H7 (cell line): ENCODE measurements at places on chromosomes 2 and 18.
A peak's percentile ranks its signal among the peaks of the same experiment; 100 is the strongest.

DNA sequence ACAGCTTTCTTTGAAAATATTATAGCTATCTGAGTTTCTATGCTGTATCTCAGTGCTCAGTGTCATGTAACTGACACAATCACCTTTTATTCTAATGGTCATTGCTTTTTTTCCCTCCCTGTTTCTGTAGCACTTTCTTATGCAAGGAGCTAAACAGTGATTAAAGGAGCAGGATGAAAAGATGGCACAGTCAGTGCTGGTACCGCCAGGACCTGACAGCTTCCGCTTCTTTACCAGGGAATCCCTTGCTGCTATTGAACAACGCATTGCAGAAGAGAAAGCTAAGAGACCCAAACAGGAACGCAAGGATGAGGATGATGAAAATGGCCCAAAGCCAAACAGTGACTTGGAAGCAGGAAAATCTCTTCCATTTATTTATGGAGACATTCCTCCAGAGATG is 56.4 kb downstream of the SCN2A start:
- DNase-seq: no peak

GRCh38 chr2:174617120-174617519 is 19.5 kb upstream of the WIPF1 start:
- no peak for DNase-seq

- no peak for DNase-seq
These were observed 18.7 kb upstream of the TMEM200C start for GRCh38 chr18:5914016-5914415.

- peak; percentile 99 for DNase-seq
These were observed at the start of gene TWSG1 for GRCh38 chr18:9334329-9334972. Gene TWSG1 (plus strand): TSS chr18:9334773. CDS start chr18:9337230, 2,457 bp downstream.

- no peak for DNase-seq
These were observed 237.0 kb downstream of the ZNF804A start for GRCh38 chr2:184835398-184835715.

DNA sequence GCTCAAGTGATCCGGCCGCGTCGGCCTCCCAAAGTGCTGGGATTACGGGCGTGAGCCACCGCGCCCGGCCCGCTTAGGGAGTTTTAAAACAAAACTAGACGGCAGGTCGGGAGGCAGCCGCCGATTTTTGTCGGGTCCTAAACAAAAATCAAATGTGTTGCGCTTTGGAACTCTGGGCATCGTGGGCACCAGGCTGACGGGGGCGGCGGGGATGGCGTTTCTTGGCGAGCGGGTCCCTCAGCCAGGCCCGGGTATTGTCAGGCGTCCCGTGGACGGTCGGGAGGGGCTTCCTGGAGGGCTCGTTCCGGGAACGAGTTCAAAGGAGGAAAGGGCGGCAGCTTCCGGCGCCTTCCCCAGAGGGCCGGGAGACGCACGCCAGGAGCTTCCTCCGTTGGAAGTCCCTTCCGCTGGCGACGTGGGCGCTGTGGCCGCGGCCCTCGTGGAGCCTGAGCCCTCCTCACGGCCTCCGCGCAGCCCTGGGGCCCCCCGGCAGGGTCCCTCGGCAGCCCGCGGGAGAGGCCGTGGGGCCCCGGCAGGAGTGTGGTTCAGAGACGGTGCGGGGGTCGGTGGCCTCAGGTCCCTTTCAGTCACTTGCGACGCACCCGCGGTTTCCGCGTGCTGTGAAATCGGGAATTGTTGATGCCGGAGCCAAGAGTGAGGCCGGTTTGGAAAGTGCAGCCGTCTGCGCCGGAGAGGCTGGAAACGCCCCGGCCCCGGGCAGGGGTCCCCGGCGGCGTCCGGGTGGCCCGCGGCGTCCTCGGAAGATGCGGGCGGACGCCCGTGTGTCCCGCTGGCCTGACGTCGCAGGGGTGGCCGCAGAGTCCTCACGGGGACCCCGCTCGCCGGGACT is 59.3 kb downstream of the EMILIN2 start:
- DNase-seq: peak; percentile 88

- DNase-seq: no peak
These were observed 144.1 kb upstream of the MGAT5 start for GRCh38 chr2:134109725-134110124.

DNA sequence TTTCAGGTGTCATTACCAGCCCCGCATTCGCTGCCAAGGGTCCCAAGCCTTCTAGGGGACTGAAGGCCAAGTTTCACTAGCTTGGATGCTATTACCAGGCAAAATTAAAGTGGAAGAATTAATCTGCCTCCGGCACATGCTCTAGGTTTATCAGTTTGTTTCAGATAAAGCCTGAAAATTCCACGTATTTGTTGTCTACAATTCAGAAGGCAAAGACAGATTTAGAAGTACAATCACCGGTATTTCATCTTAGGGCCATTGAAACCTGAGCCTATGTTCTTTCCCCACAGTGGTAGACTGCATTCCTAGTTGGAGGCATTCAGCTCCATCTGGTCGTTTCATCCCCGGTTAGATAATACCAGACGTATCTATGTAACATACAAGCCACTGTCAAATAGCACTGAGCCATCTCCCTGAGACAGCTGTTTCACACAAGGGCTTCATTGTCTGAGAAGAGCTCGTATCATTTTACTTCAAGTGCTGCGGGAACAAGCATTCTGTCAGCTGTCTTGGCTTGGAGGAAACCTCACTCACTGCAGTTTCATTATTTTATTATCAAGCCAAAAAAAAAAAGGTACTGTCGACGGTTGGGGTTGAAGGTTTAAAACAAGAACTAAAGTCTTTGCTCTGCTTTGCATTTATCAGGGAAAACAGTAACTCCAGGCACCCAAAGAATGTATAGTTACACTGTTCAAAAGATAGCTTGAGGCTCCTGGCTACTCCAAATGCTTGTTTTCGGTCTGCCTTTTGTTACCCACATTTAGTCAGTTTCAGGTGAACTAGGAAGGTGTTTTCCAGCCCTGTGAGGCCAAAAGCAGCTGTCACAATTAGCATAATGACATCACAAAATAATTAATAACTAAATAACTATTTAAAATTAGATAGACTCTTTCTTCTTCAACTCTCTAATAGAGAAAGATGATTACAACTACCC is 76.7 kb downstream of the TGIF1 start:
- peak; percentile 27 for DNase-seq

- no peak for DNase-seq
These were observed 41.8 kb downstream of the LDLRAD4 start for GRCh38 chr18:13260197-13260934.

GRCh38 chr2:132607426-132608090 is 62.4 kb downstream of the LYPD1 start:
- DNase-seq: no peak

GRCh38 chr2:238435752-238436096 is 9.0 kb downstream of the ASB1 start:
- DNase-seq: no peak

DNA sequence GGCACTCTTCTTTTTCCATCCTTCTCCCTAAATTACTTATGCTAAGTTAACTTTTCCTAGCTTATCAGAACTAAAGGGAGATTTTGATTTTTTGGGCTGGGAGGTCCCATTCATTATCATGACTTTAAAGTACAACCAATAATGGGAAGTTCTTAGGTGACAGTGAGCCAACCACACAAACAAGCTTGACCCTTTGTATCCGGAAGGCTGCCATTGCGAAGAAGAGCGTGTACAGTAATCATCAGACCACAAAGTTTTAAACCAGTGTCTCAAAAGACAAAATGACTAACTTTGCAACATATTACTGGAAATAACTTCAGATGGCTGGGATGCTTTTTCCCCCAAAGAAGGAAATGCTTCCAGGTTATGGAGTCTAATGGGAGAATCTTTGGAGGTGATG is 298.1 kb downstream of the TGIF1 start:
- no peak for DNase-seq

DNA sequence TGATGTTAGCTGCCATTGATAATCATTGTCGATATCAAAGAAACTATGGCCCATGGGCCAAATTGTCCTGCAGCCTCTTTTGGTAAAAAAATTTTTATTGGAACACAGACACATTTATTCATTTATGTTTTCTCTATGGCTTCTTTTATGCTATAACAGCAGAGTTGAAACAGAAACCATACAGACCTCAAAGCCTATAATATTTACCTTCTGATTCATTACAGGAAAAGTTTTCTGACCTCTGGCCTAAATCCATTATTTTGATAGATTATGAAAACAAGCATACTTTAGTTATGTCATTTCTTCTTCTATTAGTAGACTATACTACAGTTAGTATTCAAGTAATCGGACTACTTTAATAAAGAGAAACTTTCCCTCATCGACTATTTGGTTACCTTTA is 349.7 kb upstream of the GALNT5 start:
- no peak for DNase-seq

DNA sequence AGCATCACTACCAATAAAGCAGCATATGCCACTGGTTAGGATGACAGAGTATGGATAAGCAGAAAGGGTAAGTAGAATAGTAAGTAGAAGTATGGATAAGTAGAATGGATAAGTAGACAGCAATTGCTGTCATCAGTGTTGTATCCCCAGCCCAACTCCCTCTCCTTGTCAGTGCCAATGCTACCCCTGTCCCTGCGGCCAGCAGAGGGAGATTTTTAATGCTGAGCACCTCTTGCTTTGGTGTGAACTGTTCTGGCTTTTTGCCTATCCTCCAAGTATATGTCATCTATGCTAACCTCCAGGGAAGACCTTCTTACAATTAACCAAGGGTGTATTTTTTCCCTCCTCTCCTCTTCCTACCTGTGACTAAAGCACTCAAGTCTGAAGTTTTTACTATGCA is 136.7 kb upstream of the SPHKAP start:
- peak; percentile 14 for DNase-seq

DNA sequence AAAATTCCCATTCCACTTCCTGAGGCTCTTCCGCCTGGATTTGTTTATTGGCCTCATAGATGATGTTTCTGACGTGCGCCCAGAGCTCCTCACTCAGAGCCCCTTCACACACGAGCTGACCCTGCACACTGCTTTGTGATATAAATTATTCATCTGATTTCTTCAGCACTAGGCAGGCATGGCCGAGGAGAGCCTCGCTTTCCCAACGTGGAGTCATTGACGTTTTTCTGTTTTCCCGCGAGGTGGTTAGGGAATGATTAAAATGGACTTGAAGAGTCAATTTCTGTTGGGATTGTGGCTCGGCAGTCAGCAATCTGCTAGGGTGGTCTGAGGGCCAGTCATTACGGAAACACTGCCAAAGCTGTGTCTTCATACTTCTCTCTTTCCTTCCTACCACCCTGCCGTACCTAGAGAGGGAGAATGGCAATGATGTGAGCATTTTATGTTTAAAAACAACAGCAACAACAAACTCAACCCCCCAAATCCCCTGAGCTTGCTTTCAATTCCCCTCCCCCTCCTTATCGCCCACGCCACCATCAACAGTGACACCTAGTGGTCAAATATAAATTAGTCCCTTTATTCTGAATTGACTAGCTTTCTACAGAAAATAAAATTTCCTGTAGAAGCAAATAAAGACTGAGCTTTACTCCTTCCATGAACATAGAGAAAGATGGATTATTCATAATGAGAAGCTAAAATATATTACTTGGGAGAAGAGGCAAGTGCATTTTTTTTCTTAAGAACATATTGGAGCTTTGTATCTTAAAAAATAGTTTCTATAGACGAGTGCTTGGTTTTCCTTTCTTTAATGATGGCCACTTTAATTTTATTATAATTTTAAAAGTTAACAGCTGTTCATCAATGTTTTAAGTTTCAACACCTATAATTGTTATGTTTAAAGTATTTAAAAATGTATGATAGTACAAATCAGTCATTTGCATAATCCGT is 285.1 kb downstream of the MTX2 start:
- peak; percentile 77 for DNase-seq

- peak; percentile 18 for DNase-seq
These were observed 568.9 kb upstream of the ACVR2A start for GRCh38 chr2:147275943-147276342.

DNA sequence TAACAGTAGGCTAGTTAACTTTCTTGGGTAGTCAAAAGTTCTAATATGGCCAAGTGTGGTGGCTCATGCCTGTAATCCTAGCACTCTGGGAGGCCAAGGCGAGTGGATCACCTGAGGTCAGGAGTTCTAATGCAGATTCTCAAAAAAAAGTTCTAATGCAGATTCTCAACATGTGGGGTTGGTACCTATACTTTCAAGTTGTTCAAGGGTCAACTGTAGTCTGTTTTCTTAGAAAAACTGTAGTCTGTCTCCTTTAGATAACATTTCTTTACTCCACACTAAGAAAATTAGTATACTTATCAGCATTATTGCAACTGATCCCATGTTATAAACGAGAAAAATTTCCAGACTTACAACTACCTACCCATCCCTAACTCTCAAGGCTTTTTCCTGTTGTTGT is 16.6 kb downstream of the INO80D start:
- DNase-seq: no peak

GRCh38 chr18:37019157-37019827 is 190.4 kb downstream of the KIAA1328 start:
- no peak for DNase-seq

DNA sequence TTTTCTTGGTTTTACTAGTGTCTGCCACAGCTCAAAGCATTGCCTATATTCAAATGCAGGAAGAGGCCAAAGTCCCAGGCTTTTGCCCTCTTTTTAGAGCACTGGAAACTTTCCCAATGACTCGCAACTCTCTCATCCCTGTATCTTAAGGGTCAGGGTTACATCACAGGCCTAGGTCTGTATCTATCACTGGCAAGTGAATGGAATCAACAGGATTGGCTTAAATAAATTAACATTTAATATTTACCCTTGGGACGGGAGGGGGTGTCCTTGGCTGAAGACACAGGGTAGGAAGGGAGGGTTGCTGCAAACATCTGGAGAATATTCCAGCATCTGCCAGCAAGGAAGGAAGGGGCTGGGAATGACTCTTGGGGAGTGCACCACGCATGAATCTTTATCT is 242.6 kb downstream of the SLC4A3 start:
- DNase-seq: no peak

DNA sequence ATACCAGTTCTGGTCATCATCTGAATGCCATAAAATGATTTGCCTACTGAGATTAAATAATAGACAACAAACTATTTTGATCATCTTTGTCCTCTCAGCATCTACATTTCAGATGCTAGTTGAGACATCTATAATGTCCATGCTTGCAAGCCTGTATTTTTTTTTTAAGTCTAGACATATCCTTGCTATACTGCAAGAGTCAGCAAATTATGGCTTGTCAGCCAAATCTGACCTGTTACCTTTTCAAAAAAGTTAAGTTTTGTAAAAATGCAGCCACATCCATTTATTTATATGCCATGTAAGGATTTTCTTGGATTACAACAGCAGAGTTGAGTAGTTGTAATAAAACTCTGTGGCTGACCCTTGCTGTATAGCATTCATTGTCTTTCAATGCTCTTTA is 1355.7 kb upstream of the FAM98A start:
- no peak for DNase-seq

DNA sequence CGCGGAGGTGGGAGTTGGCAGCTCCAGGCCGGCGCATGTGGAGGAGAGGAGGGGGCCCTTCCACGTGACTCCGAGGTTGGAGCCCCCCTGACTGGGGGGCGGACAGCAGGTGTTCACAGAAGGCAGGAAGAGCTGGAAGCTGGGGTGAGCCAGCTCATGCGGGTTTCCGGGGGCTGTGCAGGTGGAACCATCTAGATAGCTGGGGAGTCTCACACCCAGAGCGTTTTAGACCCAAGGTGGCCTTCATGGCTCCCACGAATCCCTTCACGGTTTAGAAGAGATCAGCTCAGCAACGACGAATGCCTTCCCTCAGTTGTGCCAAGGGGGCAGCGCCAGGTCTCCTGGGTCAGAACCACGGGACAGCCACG is 740.5 kb upstream of the SALL3 start:
- no peak for DNase-seq
